NCI-H2081 (cell line): ENCODE measurements at places on chromosomes 4 and X.

DNA sequence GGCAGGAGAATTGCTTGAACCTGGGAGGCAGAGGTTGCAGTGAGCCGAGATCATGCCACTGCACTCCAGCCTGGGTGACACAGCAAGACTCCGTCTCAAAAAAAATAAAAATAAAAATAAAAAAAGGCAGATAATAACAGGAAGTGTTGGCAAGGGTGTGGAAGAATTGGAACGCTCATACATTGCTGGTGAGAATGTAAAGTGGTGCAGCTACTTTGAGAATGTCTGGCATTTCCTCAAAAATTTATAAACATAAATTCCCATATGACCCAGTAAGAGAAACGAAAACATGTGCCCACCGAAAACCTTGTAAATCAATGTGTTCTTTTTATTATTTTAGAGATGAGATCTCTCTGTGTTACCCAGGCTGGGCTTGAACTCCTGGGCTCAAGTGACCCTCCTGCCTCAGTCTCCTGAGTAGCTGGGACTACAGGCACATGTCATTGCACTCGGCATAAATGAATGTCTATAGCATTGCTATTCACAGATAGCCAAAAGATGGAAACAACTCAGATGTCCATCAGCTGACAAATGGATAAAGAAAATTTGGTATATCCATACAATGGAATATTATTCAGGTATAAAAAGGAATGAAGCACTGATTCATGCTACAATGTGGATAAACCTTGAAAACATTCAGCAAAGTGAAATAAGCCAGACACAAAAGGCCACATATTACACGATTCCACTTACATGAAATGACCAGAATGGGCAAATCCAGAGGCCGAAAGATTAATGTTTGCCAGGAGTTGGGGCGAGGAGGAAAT lies 63.7 kb upstream of the PLAC1 start:
- no peak for DNase-seq

DNA sequence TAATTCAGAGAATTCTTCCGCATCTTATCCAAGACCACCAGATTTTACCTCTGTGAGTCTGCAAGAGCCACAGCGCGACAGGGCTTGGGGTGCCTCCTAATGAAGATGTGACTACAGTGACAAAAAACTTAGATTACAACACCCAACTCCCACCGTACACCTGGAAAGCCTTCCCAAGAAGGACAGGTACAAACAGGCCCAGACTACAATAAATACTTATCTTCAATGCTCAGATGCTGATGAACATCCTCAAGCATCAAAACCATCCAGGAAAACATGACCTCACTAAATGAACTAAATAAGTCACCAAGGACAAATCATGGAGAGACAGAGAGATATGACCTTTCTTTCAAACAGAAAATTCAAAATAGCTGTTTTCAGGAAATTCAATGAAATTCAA lies 20.8 kb upstream of the ABCG2 start:
- DNase-seq, result no peak

- no peak for DNase-seq
Measured at GRCh38 chr4:24885342-24885741, 27.5 kb downstream of the CCDC149 start.

DNA sequence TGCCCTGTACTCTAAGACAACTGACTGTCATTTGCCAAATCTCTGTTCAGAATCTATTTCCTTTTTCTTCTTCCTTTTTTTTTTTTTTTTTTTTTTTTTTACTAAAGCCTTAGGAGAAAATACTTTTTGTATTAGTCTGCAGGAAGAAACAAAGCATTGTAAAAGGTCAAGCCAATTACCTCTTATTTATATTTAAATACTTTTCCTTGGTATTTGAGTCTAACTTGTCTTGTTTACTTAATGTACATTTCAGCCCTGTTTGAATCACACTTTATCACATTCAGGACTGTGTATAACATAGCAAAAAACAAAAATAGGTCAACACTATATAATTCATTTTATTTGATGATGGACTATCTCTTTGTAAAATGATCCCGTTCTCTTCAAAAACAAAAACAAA lies 262.2 kb downstream of the RPA4 start:
- DNase-seq, result no peak

GRCh38 chr4:15213302-15213970 lies 211.2 kb downstream of the CPEB2 start:
- DNase-seq, result no peak

DNA sequence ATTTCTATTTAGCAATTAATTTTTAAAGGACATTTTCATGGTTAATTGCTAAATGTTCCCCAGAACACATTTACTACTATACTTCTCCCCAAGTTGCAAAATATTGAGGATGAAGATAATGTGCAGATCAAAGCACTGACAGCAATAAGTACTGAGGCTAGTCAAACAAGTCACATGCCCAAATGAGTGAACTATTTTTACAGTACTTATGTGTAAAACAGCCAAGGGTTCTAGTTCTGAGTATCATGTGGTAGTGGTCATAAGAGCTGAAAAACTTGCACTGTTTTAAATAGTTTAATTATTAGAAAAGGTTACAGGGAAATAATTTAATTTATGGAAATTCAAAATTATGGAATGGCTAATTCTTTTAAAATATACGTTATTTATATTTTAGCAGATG lies 3.8 kb downstream of the GALNTL6 start:
- DNase-seq, result no peak

GRCh38 chrX:46039526-46039925 lies 505.7 kb downstream of the ZNF674 start:
- DNase-seq, result no peak

GRCh38 chrX:113959912-113960626 lies 623.8 kb upstream of the HTR2C start:
- no peak for DNase-seq

DNA sequence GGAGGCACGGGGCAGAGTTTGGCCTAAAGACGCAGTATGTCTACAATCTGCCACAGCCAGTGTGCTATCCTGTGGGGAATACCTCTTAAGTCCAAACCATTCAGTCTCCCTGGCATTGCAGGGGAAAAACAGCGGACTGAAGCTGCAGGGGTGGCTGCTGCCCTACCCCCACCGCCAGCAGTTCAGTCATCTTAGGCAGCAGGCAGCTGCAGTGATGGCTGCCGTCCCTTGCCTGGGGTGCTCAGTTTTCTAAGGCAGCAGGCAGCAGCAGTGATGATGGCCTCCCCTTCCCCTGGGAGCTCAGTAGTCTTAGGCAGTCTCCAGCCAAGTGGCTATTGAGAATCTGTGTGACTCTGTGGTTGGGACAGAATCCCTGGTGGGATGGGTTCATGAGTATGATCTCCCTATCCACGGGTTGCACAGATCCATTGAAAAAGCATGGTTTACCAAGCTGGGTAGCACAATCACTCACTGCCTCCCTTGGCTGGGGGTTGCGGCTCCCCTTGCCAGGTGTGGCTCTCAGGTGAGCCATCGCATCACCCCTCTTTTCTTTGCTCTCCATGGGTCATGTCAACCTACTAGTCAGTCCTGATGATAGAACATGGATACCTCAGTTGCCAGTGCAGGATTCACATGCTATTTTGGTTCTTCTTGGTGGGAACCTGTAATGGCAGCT lies 48.9 kb upstream of the GRID2 start:
- no peak for DNase-seq

- DNase-seq, result no peak
Measured at GRCh38 chr4:25406081-25406692, 29.1 kb downstream of the ANAPC4 start.

DNA sequence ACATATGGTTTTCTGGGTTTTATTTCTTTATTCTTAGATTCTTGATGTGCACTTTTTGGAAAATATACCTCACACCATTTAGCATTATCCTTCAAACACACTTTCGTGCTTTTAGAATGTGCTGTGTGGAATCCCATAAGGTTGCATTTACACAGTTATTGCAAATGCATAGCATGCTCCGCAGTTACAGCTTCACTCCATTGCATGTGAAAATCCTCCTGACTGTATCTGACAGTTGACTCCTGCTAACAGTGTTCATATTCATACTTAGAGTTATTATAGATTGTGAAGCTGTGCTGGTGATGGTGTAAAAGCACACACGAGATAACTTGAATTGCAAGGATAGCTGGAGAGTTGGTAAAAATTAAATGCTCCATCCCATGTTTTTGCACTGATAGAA lies 811.5 kb upstream of the TENM3 start:
- DNase-seq, result no peak

DNA sequence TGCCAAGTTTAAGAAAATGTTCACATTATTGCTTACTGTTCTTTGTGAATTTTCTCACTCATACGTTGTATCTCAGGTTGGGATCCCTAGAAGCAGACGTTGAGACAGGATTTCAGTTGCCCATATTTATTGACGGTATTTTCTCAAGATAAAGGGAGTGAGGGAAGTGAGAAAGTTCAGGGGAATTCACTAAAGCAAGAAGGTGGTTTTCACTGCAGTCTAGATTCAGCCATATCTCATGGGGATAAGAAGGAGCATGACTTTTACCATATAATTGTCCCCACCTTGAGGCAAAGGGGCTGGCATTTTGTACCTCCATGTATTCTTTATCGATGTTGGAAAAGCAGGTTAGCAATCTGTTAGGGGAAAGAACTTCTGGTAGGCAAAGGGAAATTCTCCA lies 543.0 kb downstream of the CCSER1 start:
- no peak for DNase-seq
